Cardiac septum (tissue), 1 donor: ENCODE measurements at places on chromosomes 2 and 18. TPM values are rescaled to one million over a fixed set of nuclear protein-coding genes. Genes with fewer than 3 reads are reported as not detected.

Gene TOGARAM2
- 0.48 TPM for total RNA-seq

Gene COLEC11
- 3.1 TPM for total RNA-seq

Gene GKN2
- total RNA-seq, result not detected

Gene ZAP70
- total RNA-seq, result 1.2 TPM

Gene GPR45
- total RNA-seq, result not detected
